Ammon's horn (tissue), 1 donor: ENCODE measurements at places on chromosomes 2 and 18.

DNA sequence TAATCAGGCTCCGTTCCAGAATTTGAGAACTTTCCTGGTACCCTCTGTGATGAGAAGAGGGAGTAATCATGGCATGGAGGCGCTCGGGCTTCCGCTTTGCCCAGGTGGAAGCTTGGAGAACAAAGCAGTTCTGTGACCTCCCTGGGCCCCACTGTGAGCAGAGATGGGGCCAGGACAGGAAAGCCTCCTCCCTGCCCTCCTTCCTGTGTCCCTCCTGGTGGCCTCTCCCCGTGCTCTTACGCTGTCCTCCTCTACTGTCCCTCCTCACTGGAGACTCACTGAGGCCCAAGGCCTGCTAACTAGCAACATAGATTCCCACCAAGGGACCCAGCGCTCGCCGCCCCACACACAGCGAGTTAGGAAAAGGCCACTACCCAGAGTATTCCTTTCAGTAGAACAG lies 119.8 kb downstream of the MAPK4 start:
- DNase-seq, result no peak

GRCh38 chr18:60162388-60162787 lies 210.2 kb downstream of the MC4R start:
- DNase-seq, result no peak

GRCh38 chr2:190213441-190214335 lies 105.9 kb downstream of the HIBCH start:
- no peak for DNase-seq

DNA sequence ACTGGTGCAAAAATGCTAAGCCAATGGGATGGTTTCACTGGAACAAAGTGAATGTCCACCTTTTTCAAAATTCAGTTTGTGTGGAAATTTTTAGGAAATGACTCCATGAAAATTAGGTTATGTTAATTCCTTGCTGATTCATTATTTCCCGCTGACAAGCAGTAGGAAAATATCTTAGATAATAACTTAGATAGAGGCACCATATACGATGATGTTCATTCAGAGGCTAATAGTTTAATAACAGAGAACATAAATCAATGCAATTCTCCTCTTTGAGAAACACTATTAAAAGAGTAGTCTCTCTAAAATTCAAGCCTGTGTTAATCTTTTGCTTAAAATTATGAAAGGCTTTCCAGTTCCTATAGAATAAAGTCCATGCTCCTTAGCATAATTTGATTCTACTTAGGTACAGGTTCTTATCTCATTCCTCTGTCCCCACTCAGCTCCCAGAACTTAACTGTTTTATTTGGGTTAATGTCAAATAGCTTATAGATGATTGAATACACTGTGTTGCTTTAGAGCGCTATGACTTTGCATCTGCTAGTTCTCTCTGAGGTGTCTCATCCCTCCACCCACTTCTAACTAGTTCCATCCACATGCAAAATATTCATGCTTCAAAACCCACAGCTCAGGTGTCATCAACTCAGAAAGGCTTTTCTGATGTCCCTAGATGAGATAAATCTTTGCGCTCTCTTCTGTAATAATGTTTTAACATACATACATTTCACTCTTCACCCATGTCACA lies 503.6 kb downstream of the ERBB4 start:
- no peak for DNase-seq

DNA sequence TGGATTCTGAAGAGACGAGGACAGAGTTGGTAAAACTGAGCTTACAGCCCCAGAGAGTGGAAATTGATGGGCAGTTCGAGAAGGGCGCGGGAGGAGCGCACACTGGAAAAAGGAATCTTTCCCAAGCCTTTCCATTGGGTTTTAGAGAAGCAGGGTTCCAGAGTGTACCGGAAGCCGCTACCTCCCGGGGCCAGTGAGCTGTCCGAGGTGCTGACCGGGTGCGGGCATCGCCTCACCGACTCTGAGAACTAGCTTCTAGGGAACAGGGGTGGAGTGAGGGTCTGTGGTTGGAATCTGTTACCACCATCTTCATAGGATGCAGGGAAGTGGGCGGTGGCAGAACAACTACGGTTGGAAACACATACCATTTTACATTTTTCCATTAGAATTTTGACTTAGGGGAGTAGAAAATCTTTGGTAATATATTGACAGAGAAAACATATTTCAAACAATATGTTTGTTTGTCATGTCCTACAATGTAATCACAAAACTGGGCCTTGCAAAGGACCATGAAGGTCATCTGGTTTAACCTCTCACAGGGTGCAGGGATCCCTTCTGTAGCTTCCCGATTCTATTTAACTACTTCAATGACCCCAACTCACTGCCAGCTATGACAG lies 724 bp downstream of the NMS start:
- no peak for DNase-seq

- DNase-seq, result no peak
These were observed 149.0 kb downstream of the PXDN start for GRCh38 chr2:1595274-1595673.

DNA sequence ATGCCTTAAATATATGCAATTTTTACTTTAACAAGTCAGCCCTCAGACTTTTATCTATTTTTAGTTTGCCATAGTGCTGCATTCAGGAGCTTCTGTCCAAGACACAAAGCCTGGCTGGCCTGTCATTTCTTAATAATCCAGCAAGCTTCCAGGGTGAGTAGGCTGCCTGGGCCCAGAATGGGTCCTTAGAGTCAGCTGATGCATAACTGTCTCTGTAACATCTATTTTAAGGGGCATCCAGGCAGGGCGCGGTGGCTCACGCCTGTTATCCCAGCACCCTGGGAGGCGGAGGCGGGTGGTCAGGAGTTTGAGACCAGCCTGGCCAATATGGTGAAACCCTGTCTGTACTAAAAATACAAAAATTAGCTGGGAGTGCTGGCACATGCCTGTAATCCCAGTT lies 11.8 kb upstream of the GNLY start:
- DNase-seq, result no peak

DNA sequence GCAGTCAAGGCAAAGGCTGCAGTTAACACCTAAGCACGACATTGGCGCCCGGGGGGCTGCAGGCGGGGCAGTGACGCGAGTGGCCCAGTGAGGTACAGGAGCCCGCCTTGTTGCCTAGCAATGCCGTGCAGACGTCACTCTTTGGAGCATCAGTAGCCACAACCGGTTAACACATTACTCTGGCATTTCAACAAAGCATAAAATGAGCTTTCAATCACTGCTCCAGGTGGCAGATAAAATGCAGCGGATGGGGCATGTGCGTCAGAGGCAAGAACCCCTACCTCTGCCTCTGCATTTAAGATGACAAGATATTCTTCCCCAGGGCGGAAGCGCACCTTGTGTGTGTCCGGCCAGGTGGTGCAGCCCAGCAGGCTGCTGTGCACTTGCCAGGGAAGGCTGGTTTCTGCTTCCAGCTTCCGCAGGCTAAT lies 139.4 kb downstream of the MTCL1 start:
- no peak for DNase-seq

DNA sequence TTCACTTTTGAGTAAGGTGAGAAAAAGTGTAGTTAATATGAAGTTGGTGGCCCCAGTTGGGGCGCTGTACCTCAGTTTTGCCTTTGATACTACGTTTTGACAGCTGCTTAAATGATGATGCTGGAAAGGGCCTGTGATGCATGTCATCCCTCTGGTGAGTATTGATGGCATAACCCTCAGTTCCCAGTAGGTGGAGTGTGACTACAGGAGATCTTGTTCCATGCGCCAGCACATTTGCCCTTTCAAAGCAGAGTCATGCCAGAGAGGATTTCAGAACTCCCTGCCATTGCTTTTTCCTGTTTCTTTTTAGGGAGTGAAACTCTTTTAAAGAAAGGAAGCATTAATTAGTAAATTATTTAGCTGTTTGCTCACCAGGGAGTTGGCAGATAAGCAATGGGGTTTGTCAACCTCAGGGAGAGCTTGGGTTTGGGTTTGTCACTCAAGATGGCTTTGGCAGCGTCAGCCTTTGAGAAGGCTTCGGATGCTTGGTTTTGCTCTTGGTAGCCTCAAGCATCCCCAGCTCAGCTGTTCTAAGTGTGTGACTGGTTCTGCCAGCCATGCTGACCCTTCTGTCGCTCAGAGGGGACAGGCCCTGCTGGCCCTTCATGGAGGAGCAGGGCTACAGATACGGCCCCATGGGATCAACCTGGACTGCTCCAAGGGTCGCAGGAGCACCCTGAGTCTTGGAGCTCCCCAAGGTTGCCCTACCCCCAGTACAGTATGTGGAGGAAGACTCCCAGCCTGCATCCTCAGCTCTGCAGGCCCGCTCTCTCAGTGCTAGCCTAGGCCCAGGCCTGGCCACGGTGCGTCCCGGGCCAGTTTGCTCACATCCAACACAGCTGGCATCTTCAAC lies 29.1 kb downstream of the ARMC9 start:
- DNase-seq, result peak; percentile 92

GRCh38 chr18:26662996-26663395 lies 114.6 kb upstream of the KCTD1 start:
- no peak for DNase-seq

DNA sequence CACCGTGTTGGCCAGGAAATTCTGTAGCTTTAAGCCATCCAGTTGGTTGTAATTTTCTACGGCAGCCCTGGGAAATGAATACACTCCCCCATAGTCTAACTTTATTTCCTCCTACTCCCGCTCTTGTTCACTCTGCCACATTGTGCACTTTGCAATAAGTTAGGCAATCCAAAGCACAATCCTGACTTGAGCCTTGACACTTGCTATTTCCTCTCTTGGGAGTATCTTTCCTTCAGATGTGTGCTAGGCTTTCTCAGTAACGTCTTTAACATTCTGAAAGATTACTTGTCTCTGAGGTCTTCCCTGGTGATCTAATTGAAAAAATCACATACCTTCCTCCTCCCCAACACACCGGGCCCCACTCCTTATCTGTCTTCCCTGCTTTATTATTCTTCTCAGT lies 65.9 kb upstream of the RAB27B start:
- no peak for DNase-seq

DNA sequence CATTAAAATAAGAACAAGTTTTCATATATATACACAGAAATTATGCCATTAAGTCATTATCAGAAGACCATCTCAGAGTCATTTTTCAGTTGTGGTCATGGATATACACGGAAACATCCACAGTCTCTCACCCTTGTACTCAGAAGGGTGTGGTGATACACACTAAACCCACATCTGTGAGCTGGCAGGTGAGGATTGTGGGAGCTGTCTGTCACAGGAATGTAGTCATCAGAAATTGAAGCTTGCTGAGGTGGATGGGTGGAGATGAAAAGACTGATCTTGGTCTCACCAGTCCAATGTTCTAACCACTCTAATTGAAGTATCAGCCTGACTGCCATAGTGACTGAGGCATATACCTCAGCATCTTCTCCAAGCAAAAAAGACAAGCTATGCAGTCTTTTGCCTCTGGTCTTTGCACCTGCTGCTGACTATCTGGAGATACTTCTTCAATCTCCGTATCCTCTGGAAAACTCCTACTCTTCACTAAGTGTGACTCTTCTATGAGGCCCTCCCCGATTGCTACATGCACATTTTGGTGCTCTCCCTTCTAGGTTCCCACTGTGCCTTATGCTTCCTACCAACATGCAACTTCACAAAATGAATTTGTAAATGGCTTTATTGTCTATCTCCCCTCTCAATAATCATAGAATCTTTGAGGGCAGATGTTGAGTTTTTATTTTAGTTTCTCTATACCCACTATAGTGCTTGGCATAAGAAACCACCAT lies 232.8 kb downstream of the DYM start:
- DNase-seq, result no peak

DNA sequence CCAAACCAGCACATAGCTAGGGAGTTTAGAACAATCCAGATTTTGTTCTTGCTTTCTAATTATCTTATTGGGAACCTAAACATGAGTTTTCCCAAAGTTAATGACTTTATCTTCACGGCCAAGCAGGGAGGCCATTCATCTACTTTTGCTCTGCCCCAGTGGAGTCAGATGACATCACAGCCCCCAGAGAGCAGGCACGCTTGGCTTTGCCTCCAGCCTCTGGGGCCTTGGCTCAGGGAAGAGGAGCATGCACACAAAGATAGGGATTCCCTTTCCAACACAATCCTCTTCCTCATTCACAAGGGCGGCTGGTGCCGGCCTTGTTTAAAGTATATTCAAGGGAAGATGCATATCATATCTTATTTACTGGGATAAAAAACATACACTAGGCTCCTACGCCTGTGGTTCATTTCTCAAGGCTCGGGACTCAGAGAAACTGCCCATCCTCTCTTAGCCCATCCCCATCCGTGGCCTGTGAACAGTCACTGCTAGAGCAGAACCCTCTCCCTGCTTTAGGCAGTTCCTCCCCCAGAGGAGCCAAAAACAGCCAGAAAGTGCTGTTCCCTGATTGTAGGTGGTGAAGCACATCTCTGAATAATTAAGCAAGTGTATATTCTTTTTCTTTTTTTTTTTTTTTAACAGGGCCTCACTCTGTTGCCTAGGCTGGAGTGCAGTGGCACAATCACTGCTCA lies 21.2 kb downstream of the TGFA start:
- DNase-seq, result no peak

DNA sequence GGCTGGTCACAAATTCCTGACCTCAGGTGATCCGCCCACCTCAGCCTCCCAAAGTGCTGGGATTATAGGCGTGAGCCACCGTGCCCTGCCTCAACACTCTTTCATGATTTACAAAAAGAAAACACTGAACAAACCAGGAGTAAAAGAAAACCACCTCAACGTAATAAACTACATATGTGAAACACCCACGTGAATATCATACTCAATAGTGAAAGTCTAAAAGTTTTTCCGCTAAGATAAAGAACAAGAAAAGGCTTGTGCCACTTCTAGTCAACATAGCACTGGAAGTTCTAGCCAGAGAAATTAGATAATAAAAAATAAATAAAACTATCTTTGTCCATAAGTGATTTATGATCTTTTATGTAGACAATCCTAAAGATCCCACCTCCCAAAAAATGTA lies 68.5 kb downstream of the ROCK2 start:
- no peak for DNase-seq

- no peak for DNase-seq
These were observed 12.9 kb downstream of the IER3IP1 start for GRCh38 chr18:47163241-47163640.

DNA sequence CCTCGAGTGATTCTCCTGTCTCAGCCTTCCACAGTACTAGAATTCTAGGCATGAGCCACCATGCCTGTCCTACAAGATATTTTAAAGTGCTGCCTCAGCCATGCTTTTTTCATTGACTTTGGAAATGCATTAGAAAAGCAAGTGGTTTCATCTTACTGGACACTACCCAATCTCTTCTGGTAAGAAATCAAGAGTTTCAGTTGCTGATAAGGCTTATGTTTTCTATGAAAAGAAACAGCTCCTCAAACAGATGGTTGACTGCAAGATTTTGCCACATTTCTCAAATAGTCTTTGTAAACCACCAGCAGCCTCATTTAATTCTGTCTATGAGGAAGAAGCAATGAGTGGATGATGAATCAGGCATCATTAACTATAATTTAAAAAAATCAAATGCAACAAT lies 264.5 kb upstream of the LRP1B start:
- no peak for DNase-seq

GRCh38 chr2:36445185-36445866 lies 89.7 kb downstream of the CRIM1 start:
- DNase-seq, result peak; percentile 14

GRCh38 chr2:216777637-216778273 lies 82.1 kb downstream of the TNP1 start:
- no peak for DNase-seq

DNA sequence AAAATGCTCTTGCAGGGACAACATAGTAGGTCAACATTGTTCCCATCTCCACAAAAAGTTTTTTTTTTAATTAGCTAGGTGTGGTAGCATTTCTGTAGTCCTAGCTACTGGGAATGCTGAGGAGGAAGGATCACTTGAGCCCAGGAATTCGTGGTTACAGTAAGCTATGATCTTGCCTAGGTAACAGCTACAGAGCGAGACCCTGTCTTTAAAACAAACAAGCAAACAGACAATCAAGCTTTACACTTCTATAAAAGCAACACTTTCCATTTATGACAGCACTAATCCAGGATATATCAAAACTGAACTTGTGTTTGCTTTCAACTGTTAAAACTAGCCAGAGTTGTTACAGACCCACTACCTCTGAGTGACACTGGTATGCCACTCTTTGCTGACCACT lies 12.0 kb downstream of the UGT1A3 start:
- no peak for DNase-seq
